LHCN-M2 (cell line): ENCODE measurements at places on chromosomes 12 and 14. TPM values are rescaled to one million over a fixed set of nuclear protein-coding genes. Genes with fewer than 3 reads are reported as not detected.
A peak's percentile ranks its signal among the peaks of the same experiment; 100 is the strongest.

Gene HOXC9
- 7.8 and 8.8 TPM in 2 replicates for total RNA-seq

Gene MYH6
- not detected in 2 replicates for total RNA-seq

- DNase-seq: no peak
These were observed 15.7 kb downstream of the OSBPL8 start for GRCh38 chr12:76543813-76544347.

Gene GALNT6
- total RNA-seq: 0.13 TPM in 1 of 2 replicates, not detected in the other

DNA sequence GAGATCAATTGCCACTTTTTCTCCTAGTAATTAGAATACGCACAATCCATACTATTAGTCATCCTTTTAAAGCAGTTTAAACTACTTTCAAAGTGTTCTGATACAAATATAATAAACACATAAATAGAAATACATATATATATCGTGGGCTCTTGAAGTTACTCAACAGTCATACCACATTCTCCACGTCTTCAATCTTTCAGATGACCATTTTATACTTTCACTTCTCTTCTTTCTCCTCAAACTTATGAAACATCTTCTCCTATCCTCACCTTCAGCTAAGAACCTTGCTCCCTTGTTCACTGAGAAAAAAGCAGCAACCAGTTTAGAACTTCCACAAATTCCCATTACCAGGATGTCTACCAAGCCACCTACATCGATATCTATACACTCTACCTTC is 19.2 kb downstream of the CEP290 start:
- DNase-seq: no peak

Gene ISCA2
- total RNA-seq: 11.7 and 19.5 TPM in 2 replicates

DNA sequence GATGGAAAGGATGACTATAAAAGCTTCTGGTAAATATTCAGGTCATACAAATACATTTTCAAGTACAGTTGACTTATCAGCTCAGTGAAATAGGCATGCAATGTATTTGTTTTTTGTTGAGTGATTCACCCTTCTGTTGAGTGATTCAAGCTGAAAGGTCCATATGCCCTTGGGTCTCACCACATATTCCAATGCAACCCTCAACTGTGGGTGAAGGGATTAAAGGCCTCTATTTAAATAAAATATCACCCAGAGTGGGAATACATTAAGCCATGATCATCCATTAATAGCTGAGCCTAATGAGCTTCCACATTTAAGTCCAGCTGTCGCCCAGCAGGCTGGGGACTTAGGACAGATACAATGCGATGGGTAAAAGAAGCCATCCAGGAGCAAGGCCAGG is 120.2 kb downstream of the CRACR2A start:
- no peak for DNase-seq

- no peak for DNase-seq
These were observed 7.4 kb downstream of the ELK3 start for GRCh38 chr12:96201272-96202227.

DNA sequence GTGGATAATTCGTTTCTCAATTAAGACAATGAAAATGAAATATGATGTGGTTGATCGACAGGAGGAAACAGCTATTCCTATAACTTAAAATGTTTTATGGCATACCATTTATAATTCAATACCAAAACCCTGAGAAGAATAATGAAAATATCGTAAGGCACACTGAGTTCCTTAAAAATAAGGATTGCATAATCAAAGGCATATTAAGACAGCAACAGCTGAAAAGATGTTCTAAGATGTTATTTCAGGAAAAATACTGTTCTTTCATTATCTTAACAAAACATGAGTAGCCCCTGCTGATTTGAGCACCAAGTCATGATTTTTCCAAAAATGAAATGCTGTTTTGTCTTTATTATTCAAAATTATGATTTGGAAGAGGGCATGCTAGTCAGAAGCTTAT is 189.4 kb upstream of the ALG10 start:
- peak; percentile 54 for DNase-seq

Gene SERPINA1
- total RNA-seq: not detected in 2 replicates

DNA sequence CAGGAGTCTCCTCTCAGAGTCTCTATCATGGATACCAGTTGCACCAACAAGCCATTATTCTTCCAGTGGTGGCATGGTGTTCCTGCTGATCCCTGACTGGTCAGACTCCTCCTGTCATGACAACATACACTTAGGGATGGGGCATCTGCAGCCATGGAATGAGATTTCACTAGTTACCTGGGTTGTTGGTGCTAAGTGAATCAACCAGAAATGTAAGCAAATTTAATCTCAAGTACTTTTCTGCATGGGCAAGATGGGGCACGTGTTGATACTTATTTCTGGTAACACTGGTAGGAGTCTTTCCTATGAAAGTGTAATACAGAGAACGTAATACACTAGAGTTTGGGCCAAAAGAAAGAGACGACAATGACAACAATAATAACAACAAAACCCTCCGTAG is 211.5 kb upstream of the FOXN3 start:
- no peak for DNase-seq

- DNase-seq: peak; percentile 93
These were observed at the start of gene EEA1 for GRCh38 chr12:92928962-92929915. Gene EEA1, minus strand, starts transcription at chr12:92929295. Its CDS starts 229 bp downstream, at chr12:92929066.

Gene GDF11
- total RNA-seq: 10.0 and 17.3 TPM in 2 replicates

DNA sequence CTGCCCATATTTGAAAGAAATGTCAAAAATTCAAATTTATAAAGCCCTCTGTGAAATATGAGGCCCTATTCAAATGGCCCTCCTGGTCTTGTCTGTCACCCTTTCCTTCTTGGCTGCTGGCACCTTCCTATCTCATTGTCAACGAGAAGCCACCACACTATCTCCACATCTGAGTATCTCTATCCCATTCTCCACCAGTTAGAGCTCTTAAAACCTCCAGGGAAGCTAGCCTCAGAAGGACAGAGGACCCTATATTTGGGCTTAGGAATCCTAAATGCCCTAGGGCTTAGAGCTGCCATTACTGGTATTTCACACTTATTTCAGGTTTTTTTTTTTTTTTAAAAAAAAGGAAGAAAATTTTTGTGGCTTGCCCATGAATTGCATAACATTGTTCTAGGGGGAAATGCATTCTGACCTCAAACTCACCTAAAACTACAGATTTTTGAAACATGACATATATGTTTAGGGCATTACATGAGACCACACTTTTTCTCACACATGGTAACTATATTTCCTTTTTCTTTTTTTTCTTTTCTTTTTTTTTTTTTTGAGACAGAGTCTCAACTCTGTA is 25.0 kb downstream of the SLC25A21 start:
- DNase-seq: no peak

- no peak for DNase-seq
These were observed 5.3 kb downstream of the NAV3 start for GRCh38 chr12:77835969-77836368.

DNA sequence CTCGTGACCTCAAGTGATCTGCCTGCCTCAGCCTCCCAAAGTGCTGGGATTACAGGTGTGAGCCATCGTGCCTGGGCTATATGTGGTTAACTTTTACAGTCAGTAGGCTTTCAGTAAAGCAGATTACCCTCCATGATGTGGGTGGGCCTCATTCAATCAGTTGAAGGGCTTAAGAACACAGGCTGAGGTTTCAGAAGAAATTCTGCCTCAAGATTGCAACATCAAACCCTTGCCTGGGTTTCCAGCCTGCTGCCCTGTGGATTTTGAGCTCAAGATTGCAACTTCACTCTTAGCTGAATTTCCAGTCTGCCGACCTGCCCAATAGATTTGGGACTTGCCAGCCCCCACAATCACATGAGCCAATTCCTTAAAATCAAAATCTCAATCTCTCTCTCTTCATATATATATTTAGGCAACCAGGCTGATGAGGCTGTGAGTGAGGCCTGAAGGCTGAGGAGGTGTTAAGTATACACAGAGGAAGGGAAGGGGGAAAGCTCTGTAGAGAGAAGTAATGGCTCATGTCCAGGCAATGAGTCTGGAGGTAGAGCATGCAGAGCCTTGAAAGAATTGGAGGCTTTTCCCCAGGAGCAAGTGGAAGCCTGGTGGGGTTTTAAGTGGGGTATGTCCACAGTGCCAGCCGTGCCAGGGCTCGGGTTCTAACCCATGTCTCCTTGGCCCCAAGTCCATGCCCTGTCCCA is 33.3 kb upstream of the ACTN1 start:
- DNase-seq: no peak

DNA sequence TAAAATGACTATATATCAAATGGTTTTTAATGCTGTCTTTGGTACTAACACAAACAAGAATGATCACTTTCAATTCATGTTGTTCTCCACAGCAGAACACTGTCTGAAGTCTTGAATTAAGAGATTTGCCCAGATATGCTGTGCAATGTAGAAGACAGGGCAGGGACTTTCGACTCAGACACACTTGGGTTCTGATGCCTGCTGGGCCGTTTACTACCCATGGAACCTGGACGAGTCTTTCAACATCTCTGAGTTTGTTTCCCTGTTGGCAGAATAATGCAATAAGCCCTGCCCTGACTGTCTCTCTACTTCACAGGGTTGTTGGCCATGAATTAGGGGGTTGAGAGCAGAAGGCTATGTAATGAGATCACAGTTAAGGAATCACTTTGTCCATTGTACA is 162.6 kb upstream of the TMPO start:
- DNase-seq: no peak

Gene BDKRB2
- 0.06 TPM in 1 of 2 replicates, not detected in the other for total RNA-seq

Gene DEGS2
- 0.58 TPM in 1 of 2 replicates, not detected in the other for total RNA-seq
